Renal pelvis (tissue), 12 donors: ENCODE measurements at places on chromosomes 3 and 15. TPM values are rescaled to one million over a fixed set of nuclear protein-coding genes. Genes with fewer than 3 reads are reported as not detected.

- DNase-seq: no peak
These were observed 158.2 kb upstream of the ANKRD28 start for GRCh38 chr3:15955968-15956367.

- DNase-seq: no peak
These were observed 67.7 kb downstream of the LDHAL6B start for GRCh38 chr15:59274126-59274970.

GRCh38 chr3:191336833-191337232 is 6.5 kb upstream of the UTS2B start:
- no peak for DNase-seq

DNA sequence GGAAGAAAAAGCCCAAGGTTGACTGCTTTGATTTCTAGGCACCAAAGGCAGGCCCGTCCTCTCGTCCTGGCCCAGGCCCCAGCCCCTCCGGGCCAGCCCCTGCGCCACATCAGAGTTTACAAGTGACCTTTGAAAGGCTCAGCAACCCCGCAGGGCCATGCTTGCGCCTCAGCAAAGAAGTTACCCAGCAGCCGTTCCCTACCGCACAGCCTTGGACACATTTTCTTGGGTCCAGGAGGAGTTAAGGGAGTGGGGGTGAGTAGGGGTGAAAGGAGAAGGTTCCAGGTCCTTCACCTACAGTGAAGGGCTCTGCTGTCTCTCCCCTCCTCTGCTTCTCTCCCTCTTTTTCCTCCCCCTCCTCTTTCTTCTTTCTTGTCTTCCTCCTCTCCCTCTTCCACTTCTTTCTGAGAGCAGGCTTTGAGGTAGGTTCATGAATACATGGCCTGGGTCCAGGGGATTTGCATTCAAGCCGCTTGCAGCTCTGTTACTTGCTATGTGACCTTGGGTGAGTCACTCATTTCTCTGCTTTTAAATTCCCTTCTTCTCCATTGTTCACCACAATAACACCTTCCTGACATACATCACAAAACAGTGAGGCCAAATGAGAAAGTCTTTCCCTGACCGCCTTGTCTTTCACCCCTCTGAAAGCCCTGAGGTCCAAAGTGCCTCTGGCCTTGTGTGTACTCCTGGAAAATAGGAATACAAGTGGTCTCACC is 223.3 kb upstream of the TPRG1 start:
- no peak for DNase-seq

EHHADH gene
- 21.8 TPM for polyA plus RNA-seq

CELF6 gene
- 5.0 TPM for polyA plus RNA-seq

BOC gene
- 30.7 TPM for polyA plus RNA-seq

MINAR1 gene
- polyA plus RNA-seq: 1.1 TPM

DNA sequence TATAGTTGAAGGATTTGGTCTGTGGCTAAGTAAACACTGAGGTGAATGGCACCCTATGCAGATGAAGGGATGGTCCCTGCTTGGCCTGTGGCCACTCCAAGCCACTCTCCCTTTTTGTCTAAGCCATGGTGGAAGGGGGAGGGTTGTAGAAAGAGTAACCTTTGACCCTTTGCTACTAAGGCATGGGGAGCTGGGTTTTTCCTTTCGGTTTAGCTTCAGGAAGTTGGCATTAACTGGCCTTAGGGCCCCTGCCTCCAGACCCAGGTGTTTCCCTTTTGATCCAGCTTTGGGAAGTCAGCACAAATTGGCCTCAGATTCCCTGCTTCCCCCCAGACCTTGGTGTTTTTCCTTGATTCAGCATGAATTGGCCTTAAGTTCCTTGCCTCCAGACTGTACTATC is 49.5 kb downstream of the EFCAB12 start:
- DNase-seq: no peak

GRCh38 chr15:67782691-67782991 is 42.7 kb upstream of the SKOR1 start:
- no peak for DNase-seq

PATL2 gene
- polyA plus RNA-seq: 0.65 TPM

- no peak for DNase-seq
These were observed 45.9 kb downstream of the HES1 start for GRCh38 chr3:194181612-194182529.

GRCh38 chr3:191961529-191961928 is 500.6 kb downstream of the PYDC2 start:
- DNase-seq: no peak

DOCK3 gene
- 2.1 TPM for polyA plus RNA-seq

PRRT3 gene
- polyA plus RNA-seq: 5.8 TPM

DNA sequence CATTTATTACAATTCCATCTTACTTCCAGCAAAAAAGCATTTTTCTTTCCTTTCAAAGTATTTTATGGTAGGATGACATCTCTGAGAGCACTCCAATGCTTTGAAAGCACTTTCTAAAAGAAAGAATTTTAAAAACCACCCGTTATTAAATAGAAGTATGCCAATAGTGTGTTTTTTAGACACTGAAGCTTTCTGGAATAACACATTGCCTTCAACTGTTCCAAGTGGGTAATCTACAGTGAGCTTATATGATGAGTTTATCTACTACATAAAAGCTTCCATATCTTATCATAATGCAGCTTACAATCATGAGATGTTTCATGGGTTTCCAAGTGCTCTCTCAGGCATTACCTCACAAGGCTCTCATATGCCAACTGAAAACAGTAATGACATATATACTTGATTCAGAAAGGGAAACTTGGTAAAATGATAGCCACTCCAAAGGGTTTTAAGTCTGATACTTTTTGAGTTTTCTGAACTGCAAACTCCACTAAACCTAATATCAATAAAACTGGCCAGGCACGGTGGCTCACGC is 14.1 kb downstream of the CMTM6 start:
- no peak for DNase-seq

DNA sequence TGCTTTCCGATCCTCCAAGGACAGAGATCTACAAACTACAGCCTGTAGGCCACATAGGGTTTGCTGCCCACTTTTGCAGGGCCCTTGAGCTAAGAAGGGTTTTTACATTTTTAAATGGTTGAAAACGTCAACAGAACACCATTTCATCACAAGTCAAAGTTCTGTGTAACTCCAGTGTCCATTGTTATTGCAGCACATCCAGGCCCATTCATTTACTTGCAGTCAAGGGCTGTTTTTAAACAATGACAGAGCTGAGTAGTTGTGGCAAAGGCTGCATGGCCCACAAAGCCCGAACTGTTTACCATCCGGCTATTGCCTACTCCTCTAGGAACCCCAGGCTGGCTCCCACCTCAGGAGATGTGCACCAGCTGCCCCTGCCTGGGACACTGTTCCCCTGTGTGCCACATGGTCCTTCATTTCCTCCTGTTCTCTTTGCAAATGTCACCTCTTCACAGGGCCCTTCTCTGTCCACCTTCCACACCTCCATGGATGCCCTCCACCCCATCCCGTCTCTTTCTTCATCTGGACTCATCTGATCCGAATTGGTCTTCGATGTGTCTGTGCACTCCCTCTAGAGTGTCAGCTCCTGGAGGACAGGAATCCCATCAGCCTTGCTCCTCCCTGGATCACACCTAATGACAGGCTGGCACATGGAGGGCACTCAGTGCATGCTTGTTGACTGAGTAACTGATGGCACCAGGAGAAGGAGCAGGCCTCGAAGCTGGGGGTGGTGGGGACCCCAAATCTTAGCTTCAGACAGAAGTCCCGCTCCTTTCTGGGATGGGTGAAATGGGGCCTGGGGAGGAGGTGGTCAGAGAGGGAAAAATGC is 69.5 kb upstream of the IQSEC1 start:
- no peak for DNase-seq

- DNase-seq: no peak
These were observed 48.5 kb upstream of the PARL start for GRCh38 chr3:183933160-183933559.

- DNase-seq: no peak
These were observed 90.6 kb upstream of the GRM7 start for GRCh38 chr3:6770397-6770690.

- DNase-seq: no peak
These were observed 883 bp downstream of the RTP4 start for GRCh38 chr3:187369089-187369447.

DNA sequence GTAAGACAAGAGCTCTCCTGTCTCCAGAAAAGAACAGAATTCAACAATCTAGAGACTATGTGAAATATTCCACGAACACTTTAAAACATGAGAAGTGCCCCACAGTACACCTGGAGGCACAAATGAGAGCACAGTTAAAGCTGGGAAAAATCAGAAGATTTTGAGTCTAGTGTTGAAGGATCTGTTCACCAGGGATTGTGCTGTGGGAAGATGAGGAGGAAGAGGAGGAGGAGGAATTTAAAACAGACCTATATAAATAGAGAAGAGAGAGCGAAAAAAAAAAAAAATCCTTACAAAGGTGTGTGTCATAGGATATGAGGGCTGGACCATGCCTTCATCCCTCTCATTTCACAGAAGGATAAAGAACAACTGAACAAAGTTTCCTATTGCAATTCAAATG is 361.0 kb upstream of the SEMA6D start:
- DNase-seq: no peak

VEPH1 gene
- 46.2 TPM for polyA plus RNA-seq

- peak; percentile 16 for DNase-seq
These were observed 44.0 kb downstream of the MFSD1 start for GRCh38 chr3:158845765-158846350.

TGM4 gene
- polyA plus RNA-seq: 0.09 TPM

DNA sequence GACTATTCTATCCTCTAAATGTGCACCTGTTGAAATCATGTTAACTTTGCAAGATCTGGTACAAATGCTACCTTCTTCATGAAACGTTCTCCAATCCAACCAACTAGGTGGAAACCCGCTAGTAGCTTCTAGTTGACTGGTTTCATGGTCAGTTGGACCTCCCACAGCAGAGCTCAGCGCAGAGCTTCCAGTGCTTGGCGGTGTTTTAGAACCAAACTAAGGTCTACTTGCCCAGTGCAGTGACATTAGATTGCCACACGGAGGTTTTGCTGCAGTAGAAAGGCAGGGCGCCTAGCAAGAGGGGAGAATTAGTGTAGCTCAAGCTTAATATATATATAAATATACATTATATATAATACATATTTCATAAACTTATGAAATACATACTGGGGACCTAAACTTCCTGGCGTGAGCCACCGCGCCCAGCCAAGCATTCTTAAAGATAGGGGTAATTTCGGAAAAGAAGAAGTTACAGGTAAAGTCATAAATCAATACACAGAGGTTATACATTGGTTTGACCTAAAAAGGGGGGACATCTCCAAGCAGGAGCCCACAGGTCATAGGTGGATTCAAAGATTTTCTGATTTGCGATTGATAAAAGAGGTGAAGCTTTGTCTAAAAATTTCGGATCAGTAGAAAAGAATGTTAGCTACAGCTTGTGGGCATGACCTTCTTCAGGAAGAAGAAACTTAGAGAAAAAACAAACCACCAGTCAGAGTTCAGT is 2.1 kb upstream of the OXSR1 start:
- DNase-seq: no peak

PPP1R2 gene
- polyA plus RNA-seq: 54.0 TPM

AGBL1 gene
- 0.16 TPM for polyA plus RNA-seq

TGM5 gene
- not detected for polyA plus RNA-seq

MON1A gene
- 8.1 TPM for polyA plus RNA-seq

DNA sequence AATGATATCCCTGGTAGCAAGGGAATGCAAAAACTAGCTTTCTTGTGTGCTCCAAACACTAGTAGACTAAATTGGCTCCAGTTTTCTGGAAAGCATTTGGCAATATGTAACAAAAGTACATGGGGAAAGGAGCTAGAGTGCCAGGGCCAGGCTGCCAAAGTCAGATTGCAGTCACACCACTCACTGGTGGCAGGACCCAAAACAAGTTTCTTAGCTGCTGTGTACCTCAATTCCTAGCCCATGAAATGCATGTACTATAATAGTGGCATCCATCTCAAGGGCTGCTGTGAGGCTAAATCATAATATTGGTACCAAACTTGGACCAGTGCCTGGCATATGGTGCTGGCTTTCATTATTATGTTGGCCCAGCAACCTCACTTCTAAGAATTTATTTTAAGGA is 49.3 kb downstream of the CLDN18 start:
- no peak for DNase-seq

PIGZ gene
- 2.4 TPM for polyA plus RNA-seq

CNTN3 gene
- polyA plus RNA-seq: 5.4 TPM

GRCh38 chr3:107045791-107046190 is 331.4 kb upstream of the CCDC54 start:
- DNase-seq: no peak

DNA sequence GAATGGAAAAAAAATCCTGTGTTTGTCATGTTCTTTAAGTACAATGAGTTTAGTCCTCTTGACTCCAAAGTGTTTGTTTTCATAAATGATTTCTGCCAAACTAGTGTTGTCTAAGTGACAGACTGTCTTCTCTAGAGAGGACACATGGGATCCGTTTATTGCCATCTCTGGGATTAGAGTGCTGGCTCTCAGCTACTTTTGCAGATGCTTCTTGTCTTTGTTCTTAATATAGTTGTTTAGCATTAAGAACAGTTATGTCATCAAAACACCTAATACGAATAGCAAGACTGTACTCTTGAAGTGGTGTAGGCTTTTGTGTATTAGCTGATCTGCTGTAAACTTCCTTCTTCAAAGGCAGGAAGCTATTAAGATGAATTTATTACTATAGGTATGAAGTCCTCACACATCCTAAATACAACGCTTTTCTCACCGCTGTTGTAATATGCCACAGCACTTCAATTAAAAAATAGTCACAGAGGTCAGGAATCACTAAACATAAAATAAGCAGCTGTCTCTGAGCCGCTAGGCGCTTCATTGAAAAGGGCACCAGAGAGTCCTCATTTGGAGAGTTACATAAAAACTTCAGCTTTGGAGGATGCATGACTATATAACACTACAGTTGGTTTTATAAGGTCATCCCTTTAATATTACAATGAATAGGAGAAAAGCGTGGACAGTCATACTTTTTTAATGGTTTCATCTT is 128.3 kb upstream of the ZNF385D start:
- no peak for DNase-seq

DNA sequence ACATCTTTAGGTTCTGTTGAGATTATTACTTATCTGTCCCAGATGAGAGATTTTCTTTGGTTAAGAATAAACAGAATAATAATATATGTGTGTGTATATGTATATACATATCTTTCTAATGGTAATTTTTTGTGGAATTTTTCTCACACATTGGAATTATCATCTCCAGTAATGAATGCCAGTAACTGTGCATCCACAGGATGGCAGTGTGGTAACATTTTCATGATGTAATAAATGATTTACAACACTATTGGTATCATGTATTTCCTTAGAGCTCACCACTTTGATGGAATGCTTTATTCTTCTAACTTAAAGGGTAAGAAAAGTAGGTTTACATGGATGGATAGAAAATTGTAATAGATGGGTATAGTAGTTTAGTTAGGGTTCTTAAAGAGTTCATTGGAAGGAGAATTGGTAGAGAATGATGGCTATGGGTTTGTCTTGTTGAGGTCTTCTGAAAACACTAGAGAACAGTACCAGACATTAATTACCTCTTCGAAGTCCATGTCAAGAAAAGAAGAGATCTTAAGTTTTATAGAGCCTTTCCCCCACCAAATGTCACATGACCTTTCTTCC is 78.1 kb downstream of the STT3B start:
- peak; percentile 3 for DNase-seq

DNA sequence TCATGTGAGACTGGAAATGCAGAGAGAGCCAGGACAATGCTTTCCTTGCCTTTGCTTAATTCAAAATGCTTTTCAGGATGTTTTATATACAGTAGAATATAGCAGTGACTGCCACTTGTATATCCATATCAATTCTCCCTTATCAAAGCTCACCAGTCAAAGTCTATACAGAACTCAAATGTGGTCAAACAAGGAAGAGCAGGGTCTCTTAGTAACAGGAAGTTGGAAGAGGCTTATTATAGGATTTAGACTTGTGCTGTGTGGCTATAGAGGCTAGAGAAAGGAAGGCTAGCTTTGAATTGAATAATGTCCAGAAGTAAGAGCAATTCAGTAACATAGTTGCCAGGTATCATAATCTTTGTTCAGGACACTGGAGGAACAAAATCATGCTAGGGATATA is 4.4 kb upstream of the SI start:
- no peak for DNase-seq
